ENCODE measurements at places on chromosomes 12 and 14.
A peak's percentile ranks its signal among the peaks of the same experiment; 100 is the strongest.

GRCh38 chr14:105346876-105347586 is 32.5 kb downstream of the PACS2 start:
- DNase-seq = no peak

GRCh38 chr12:30926243-30927221 is at the start of gene TSPAN11:
Gene TSPAN11 (plus strand): TSS chr12:30926748. CDS start chr12:30953992, 27,244 bp downstream.
- no peak for DNase-seq

DNA sequence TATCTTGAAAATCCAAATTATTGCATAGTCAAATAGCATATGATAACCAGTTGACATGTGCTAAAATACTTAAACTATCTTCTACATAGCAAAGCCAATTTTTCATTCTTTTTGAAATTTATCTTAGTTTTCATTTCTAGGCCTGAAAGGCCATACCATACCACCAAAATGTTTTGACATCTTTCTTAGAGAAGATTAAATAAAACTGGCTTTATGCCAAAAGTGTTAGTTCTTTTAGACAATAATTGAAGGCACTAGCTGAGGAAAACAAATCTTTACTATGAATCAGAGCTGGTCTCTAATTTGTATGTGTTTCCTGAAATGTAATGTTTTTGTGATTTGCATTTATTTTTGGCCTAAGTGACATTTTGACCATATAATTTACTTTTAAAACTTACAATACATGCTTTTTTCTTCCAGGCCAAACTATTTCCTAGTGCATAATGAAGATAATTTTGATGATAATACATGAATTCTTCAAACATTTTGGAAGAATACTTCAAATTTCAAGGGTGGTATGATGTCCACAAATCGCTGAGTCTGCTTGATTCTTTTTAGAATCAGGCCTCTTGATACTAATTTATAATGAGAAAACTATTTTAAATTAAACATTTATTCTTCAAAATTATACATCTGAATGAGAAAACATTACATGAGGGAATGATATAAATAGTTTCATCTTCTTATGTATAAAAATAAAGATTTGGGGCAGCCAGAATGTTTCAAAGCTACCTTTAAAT is 6.5 kb upstream of the KCNMB4 start:
- no peak for DNase-seq

- no peak for DNase-seq
These were observed 717.6 kb downstream of the FSCB start for GRCh38 chr14:43789458-43789857.

DNA sequence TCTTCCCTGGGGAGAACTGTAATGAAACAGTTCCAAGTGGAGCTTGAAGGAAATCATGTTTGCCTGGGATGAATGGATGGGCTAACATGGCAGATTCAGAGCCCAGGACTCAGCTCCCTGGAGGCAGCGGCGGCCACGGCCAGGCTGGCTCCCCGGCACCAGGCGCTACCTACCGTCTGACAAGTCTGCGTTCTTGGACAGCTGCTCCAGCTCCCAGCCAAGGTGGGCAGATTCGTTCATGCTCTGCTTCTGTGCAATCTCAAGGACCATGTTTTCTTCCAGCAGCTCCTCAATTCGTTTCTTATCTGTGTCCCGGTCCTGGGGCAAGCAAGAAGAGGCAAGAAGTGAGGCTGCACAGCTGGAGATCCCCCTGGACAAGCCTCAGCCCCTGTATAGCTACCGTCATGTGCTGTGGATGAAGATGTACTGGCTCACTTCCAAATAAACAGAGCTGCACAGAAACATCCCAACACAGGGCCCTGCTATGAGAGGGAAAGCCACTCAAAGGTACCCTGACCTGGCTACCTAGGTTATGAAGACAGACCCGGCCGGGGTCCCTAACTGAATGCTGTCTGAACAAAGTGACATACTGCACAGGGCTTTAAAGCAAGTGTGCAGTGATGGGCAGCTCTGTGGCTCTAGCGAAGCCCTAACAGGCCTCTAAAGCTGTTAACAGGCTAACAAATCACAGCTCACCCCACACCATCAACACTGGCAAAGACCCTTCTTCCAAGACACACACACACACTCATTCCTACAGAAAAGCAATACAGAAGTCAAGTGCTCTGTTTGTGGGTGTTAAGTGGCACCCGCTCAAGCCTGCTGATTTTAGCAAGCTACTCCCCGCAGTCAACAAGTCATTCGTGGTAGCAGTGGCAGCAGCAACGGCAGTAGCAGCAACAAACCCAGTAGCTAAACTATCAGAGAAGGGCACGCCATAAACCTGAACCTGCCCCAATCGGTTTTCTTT is 80.4 kb upstream of the GPR68 start:
- no peak for DNase-seq

DNA sequence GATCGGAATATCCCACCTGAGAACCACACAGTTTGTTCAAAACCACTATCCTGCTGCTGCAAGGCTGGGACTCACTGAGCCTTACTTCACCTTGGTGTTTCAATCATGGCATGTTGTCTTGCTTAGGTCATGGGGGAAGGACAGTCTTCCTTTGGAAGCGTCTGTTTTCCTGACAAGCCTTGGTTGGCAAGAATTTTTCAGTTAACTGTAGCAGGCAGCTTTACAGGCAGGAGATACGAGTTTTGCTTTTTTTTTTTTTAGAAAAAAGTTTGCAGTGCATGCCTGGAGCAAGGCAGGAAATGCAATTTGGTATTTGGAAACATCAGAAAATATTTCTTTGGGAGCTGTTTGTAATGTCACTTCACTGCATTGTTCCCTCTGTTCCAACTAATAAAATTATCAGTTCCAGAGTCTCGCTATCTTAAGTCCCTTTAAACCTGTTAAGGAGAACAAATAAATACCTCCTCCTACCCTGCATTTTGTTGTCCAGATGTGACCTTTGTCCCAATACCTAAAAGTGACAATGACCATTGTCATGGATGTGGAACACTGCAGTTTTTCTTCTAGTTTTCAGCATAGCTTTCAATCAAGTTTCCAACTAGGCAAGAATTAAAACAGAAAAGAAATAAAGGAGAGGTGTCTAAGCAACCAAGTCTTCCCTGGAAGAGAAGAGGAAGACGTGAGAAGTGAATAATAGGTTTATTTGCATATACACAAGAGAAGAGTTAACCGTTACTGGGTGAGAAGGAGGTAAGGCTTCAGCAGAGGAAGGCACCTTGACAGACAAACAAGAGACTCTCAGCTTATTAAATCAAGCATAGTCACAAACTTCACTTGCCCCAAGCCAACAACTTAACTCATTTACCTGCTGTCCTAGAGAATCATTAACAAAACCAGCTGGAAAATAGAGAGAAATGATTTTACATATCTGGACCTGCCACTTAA is 71.4 kb upstream of the ACTN1 start:
- DNase-seq = no peak

GRCh38 chr14:81436296-81437138 is 36.4 kb upstream of the STON2 start:
- DNase-seq = peak; percentile 28

- no peak for DNase-seq
These were observed 54.3 kb downstream of the PLCZ1 start for GRCh38 chr12:18683327-18684013.

- no peak for DNase-seq
These were observed 80.6 kb upstream of the TMEM233 start for GRCh38 chr12:119512772-119513497.

Measured in stimulated activated CD4-positive, alpha-beta T cell treated with anti-CD3 and anti-CD28 coated beads, Interleukin-1b, Interleukin-23, amount 100 ng/mL, for 48 hours (primary cell).